LHCN-M2 (cell line): ENCODE measurements at places on chromosomes 1 and 21.

DNA sequence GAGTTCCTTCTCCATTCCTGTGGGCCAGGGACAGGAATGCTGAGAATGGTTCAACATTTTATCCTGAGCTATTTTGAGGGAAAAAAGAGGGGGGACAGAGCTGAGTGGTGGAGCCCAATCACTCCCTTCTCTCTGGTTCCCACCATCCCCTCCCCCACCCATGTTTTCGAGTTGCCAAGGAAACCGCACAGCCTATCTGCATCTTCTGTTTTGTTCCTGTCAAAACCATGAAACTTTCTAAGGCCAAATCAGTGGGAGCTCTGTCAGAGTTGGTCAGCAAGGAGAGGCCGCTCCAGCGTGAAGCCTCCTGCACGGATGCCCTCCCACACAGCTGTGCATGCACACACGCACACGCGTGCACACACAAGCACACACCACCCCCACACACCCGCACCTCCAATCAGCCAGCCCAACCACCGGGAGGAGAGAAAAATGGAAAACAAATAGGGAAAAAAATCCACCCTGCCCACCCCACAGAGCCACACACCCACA is 54.5 kb upstream of the ATP2B4 start:
- DNase-seq = peak; percentile 29

GRCh38 chr1:205458777-205459566 is 3.1 kb upstream of the BLACAT1 start:
- DNase-seq = peak; percentile 36

GRCh38 chr1:31944205-31945089 is 6.3 kb upstream of the PTP4A2 start:
- peak; percentile 85 for DNase-seq

GRCh38 chr1:36162680-36163239 is 6.8 kb downstream of the MAP7D1 start:
- DNase-seq = no peak

- DNase-seq = no peak
These were observed 223.2 kb downstream of the SMYD3 start for GRCh38 chr1:246283771-246284410.

DNA sequence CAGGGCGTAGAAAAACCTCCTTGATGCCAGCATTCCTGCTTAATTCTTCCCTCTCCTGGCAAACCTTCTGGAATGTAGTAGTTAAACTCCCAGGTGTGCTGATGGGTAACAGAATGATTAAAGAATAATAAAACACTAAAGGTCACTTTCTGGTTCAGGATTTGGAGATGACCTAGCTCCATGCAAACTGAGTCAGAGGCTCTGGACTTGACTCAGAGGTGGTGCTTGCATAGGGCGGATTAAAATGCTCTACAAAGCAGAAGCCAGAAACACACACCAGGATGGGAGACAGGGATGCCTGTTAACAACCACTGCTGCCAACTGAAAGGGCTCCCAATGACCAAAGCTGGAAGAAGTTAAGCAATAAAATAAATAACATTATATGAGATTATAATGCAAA is 41.5 kb downstream of the KRTAP19-8 start:
- DNase-seq = no peak

DNA sequence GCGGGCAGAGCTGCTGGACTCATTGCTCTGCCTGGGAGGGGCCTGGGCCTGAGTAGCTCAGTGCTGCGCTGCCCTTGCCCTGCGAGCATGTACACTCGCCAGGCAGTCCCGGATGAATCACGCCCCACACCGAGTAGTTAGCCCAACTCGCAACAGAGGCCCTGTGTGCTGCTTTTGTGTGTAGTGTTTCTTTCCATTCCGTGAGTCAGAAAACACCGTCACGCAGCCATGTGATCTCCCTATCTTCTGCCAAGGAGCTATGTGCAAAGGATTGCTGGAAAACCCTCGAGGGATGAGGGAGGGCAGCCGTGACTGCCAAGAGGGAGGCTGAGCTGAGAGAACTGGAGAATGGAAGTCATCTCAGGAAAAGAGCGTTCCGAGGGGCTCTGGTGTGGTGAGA is 37.3 kb downstream of the NENF start:
- DNase-seq = peak; percentile 94

DNA sequence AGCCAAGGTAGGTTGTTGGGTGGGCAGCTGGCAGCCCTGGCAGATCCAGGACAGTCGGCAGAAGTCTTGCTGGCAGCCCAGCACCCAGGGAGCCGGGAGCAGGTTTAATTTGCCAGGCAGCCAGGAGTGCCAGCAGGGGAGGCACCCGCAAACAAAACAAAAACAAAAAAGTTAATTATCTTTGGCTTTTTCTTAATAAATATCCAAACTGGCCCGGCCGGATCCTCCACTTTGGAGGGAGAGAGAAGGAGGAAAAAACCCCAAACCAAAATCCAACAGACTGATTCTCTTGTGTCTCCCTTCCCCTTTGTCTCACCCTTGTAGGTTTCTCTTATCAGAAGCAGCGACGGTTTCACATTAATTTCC is 97.0 kb downstream of the CASZ1 start:
- no peak for DNase-seq

GRCh38 chr21:41805038-41805437 is 38.2 kb upstream of the RIPK4 start:
- no peak for DNase-seq

GRCh38 chr21:28442624-28443023 is 550.1 kb downstream of the LTN1 start:
- DNase-seq = peak; percentile 79

DNA sequence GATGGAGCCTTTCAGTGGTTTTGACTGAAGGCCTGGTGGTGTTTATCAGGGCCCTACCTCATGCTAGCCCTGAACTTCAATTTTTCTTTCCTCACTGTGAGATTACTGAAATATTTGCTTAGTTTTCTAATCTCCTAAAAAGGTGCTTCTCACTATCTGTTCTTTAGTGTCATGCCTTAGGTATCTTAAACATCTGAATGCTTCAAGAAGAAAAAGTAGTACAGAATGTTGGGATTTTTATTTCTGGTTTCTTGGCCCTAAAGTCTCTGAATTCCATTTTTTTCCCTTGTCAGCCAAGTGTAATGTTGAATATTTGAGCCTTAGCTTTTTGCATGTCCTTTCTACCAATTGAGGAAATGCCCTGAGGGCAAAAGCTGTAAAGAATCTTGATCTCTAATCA is 47.9 kb upstream of the PRKACB start:
- no peak for DNase-seq

DNA sequence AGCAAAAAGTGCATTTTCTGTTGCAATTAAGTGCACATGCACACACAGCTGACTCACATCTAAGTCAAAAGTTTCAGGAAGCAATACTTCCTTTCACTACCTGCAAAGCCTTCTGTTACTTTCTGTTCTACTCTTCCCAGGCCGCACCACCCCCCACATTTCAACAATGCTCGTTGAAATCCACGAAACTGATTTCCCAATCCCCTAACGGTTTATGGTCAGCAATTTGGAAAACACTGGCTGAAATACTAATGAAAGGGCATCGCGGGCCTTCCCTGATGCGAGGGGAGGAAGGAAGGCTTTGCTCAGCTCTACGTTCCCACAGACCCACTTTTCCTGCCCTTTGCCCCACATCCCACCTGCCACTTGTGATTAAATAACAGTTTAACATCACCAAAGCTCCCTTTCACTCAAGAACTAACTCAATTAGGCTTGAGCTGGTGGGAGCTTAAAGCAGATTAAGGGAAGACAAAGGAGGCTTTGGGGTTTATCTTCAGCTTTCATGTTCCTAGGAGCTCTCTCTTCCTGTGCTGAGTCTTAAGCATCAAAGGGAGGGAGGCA is 243.2 kb upstream of the RAB4A start:
- no peak for DNase-seq
